RPMI8226 (cell line): ENCODE measurements at places on chromosomes 4 and X.

DNA sequence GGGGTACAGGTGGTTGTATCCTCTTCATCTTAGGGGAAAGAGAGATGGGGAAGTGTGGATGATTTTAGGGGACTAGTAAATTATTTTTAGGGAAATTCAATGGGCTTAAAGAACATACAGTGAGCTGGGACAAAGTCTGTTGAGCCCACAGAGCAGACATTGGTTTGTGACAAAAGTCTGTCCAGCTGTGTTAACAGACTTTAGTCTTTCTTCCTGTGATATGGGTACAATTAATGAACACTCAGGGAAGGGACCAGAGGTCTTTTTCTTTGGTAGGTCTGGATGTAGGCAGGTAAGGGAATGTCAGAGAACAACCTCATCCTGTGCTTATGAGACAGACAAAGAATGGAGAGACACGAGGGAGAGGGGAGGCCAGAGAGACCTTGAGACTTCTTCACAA lies 2.0 kb downstream of the CLRN2 start:
- DNase-seq: no peak

GRCh38 chrX:109472939-109473735 lies 8.7 kb downstream of the GUCY2F start:
- peak; percentile 37 for DNase-seq

GRCh38 chrX:138921031-138921430 lies 209.5 kb upstream of the FGF13 start:
- DNase-seq: no peak

- DNase-seq: no peak
These were observed 597.8 kb downstream of the BCOR start for GRCh38 chrX:39499996-39500395.

GRCh38 chr4:16226816-16227461 lies 668 bp upstream of the TAPT1 start:
- DNase-seq: peak; percentile 48

- DNase-seq: no peak
These were observed 47.8 kb downstream of the GAB1 start for GRCh38 chr4:143384381-143384994.

- no peak for DNase-seq
These were observed 49.8 kb downstream of the EDNRA start for GRCh38 chr4:147530723-147531122.

DNA sequence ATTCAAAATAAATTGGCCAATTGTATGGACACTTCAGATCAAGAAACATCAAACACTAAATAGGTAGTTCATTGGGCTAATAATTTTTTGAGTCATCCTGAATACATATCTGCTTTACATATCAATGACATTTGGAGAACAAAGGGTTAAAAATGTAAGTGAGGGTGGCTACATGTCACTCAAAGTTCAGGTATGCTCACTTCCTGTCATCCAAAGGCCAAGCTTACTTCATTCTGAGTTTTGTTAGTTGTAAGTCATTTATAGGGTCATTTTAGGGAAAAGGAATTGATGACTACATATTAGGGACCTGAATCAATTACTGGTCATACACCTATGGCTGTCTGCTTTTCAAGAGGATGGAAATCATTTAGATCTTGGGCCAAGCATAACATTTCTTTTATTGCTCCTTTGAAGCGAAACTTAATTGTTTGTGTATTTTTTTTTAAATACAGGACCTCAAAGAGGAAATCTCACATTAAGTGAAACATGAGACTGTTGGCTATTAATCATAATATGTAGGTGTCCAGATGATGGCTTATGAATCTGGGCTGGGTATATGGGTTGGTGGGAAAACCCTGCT lies 119.2 kb upstream of the LEF1 start:
- DNase-seq: no peak

- no peak for DNase-seq
These were observed 86.6 kb upstream of the NPNT start for GRCh38 chr4:105808750-105809041.

GRCh38 chrX:14073556-14073955 lies 43.9 kb upstream of the GEMIN8 start:
- no peak for DNase-seq

GRCh38 chr4:97121493-97121892 lies 1021.8 kb downstream of the STPG2 start:
- DNase-seq: no peak

- peak; percentile 10 for DNase-seq
These were observed 277.9 kb downstream of the TRIML1 start for GRCh38 chr4:188417181-188417580.

DNA sequence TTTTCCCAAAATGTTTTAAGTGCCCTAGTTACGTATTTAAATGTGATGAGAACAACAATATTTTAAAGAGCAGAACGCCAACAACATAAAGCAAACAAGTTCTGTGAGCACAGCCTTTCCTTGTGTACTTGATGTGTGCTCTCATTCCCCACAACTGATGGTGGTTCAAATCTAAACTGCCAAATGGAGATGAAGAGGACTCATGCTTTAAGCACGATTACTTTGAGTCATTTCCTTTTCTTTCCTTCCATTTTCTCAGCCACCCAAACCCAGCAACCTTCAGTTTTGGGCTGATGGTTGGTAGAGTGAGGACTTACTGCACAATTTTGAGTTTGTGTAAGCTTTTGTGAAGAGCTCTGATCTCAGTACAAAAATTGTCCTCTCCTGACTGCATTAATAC lies 1.7 kb downstream of the NSD2 start:
- DNase-seq: no peak

DNA sequence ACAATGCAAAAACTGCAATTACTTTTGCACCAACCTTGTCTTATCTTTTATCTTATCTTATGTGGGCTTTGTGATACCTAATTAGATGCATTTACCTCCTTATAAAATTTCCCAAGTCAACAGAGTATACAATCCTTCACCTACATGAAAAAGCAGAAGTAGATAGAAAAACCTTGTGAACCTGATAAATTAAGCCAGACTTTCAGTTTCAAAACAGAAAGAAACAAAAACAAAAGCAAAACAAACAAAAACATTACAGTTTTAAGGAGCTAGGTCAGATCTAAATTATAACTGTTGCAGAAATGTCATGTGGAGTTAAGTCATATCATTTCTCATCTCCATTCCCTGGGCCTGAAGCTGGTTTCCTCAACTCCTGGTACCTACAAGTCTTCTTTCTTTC lies 24.9 kb upstream of the CXXC4 start:
- DNase-seq: no peak

GRCh38 chrX:101656817-101657216 lies 2.8 kb downstream of the ARMCX2 start:
- DNase-seq: no peak

DNA sequence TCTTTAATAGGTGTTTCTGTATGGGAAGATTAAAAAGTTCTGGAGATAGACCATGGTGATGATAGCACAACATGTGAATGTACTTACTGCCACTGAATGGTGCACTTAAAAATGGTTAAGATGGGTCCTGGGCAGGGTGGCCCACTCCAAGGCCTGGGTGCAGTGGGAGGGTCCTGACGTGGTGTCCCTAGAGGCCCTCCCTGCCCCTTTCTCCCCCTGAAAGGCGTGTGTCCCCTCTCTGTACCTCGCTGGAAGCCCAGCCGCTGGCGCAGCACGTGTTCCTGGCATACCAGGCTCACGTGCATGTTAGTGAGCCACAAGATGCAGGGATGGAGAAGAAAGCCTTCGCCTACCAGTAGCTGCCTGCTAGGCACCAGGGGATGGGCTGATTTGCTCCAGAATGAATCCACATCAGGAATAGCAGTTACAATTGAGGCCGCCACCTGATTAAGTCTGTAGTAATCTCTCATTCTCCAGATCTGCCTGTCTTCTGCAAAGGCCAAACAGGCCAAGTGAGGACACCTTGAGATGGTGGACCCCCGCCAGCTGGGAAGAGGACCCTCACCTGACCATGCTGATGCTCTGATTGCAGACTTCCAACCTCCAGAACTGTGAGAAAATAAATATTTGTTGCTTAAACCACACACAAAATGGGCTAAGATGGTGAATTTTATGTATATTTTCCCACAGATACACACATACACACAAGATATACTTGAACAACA lies 67.5 kb downstream of the COQ2 start:
- peak; percentile 3 for DNase-seq

DNA sequence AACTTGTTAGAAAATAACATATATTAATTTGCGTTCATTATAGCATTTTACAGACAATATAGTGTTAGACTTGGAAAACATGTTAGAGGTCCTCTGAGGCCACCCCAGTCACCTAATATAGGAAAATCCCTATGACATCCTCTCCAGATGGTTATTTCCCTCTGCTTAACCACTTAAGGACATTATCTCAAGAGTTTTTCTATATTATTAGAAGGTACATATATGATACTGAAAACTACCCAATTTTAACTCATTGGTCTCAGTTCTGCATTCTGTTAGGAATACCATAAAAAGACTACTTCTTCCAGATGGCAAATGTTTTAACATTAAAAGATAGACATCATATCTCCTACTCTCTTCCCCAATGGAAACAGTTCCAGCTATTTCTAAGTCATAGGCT lies 21.4 kb downstream of the PTPN13 start:
- DNase-seq: no peak

DNA sequence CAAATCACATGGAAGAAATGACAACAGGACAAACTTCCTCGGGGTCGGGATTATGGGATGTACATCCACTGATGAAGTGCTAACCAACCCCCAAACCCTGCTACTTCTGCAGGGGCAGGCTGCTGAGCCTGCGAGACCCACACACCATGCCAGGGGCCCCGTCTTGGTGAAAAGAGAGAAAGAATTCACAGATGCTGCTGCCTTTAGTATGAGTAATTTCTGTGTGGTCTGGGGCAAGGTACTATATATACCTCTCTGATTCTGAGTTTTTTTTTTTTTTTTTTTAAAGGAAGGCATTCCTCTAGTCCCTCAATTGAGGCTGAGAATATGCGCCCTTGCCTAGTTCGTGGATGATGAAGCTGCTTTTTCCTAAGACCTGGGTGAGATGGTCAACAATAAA lies 24.8 kb downstream of the PDHA1 start:
- no peak for DNase-seq

DNA sequence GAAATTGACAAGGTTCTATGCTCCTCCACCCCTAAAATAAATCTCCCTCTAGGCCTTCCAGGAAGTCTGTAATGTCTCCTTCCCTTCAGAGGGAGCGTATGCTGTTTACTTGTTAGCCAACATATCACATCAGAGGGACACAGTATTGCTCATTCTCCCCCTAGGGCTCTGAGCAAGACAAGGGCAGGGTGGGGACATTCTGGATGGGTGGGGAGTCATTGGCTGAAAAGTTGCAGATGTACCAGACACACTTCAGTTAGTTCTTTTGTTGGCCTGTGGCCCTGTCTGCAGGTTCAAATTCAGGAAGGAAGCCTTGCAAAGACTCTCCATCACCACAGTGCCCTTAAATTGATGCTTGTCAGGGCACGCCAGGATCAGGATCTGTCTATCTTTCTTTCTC lies 106.3 kb upstream of the TEX13D start:
- no peak for DNase-seq

DNA sequence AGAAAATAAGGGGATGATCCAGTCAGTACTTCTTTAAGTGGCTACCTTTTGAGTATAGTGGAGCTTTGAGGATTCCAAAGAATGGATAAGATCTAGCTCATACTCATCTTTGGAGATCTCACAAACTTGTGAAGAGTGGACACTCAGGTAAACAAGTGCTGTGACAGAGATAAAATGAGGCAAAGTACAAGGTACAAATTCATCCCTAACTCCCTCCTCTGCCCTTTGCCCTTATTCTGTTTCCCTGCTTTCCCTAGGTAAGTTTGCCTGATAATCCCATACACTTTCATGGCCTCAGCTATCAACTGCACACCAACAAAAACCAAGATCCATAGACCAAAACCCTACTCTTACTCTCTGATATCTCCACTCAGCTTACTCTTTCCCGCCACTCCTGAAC lies 16.4 kb upstream of the CPEB2 start:
- DNase-seq: no peak

DNA sequence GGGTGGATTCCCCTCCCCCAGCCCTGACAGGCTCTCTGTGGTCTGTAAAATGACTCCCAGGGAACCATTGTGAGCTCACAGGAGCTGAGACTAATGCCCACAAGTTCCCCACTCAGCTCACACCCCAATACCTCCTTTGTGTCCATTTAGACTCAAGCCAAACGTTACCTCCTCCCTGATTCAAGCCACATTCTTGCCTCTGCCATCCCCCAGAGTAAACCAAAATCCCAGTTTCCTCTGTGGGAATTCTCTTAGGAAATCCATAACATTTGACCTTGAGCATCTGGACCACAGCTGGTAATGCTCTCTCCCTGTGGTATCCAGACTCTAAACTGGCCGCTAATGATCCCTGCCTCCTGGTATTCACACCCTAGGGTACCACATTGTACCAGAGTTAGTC lies 26.3 kb upstream of the KDM5C start:
- DNase-seq: no peak

DNA sequence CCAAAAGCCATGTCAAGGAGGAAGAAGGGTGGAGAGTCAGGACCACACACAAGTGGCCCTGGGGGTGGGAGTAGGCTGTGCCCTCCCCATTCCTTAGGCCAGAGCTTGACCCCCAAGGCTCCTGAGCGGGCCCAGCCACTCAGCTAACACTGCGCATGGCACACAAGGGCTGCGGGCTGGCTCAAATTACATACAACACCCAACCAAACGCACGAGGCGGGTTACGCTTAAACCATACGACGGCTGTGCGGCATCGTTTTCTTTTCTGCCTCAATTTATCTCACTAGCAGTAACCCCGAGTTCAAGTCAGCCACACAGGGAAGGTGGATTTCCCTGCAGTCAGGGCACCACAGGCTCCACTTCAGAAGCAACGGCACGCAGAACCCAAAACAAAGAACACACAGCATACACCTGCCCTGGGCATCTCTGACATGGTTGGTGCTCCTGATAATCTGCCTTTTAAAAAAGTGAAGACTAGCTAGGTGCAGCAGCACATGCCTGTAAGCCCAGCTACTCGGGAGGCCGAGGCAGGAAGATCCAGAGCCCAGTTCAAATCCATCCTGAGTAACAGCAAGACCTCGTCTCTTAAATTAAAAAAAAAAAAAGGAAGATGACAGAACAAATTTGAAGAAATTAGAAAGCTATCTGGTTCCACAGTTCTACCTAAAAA lies 2.9 kb downstream of the GAK start:
- DNase-seq: no peak

DNA sequence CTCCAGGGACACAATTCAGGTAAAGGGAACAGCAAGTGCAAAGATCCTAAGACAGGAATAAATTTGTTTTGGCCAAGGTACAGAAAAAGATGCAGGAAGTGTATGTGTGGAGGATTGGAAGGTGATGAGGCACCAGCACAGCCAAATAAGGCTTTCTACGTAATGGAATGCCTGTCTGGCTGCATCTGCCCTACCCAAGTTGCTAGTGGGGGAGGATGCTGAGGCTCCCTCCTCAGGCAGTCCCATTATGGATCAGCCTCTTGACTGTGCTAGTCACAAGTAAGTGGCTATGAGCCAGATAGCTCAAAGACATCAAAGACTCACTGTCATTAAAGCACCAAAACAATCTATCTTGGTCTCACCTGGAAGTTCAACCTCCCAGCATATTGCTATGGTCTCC lies 300.9 kb upstream of the FAT4 start:
- no peak for DNase-seq
